ENCODE measurements at places on chromosomes 3 and 15.

GRCh38 chr3:15500107-15500724, 21.3 kb downstream of the COLQ start:
- peak; percentile 48 for DNase-seq

- no peak for DNase-seq
These were observed 4.6 kb downstream of the ACSBG1 start for GRCh38 chr15:78229431-78230406.

- peak; percentile 24 for DNase-seq
These were observed 1.9 kb upstream of the ADPGK start for GRCh38 chr15:72785432-72785831.

DNA sequence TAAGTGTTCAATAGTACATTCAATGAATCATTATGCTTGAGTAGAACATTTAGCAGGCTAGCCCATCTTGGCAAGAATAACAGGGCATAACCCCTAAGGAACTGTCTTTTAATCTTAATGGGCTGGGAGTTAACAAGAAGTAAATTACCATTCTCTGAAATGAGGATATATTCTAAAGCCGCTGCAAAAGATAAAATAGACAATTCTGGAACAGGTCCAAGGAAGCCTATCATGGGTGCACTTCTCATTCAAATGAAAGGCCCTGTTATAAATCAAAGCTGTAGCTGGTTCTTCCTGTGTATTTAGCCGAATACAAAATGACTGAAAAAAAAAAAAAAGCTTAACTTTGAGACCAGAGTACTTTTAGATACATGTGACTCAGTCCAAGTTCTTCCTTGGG, 15.6 kb downstream of the MTHFS start:
- no peak for DNase-seq

DNA sequence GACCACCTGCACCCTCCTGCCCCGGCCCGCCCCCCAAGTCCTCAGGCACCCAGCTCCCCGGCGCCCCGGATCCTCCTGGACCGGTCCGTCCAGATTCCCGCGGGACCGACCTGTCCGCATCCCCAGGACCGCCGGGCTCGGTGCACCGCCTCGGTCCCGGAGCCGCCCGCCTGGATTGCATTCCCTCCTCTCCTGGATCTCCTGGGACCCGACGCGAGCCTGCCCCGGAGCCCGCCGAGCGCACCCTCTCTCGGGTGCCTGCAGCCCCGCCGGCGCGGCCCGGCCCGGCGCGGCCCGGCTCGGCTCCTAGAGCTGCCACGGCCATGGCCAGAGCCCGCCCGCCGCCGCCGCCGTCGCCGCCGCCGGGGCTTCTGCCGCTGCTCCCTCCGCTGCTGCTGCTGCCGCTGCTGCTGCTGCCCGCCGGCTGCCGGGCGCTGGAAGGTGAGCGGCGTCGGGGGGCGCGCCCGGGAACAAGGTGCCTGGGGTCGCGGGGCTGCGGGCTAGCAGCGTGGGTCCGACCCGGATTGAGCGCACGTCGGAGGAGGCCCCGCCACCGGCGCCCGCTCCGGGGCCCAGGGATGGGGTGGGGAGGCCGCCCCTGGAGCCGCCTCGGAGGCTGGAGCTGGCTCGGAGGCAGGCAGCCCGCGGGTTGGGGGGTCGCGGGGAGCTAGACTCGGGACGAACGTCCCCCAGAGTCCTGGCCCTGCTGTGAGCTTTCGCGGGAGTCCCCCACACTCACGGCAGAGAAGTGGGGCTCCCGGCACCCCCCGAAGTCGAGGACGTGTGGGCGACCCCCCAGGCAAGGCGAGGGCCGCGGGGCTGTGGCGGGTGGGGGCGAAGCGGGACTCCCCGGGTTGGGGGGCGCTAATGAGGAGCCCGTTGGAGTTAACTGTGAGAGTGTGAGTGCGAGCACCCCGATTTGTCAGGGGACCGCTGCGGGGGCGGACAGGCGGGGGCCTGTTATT, 610 bp downstream of the EPHB3 start:
- peak; percentile 59 for DNase-seq

DNA sequence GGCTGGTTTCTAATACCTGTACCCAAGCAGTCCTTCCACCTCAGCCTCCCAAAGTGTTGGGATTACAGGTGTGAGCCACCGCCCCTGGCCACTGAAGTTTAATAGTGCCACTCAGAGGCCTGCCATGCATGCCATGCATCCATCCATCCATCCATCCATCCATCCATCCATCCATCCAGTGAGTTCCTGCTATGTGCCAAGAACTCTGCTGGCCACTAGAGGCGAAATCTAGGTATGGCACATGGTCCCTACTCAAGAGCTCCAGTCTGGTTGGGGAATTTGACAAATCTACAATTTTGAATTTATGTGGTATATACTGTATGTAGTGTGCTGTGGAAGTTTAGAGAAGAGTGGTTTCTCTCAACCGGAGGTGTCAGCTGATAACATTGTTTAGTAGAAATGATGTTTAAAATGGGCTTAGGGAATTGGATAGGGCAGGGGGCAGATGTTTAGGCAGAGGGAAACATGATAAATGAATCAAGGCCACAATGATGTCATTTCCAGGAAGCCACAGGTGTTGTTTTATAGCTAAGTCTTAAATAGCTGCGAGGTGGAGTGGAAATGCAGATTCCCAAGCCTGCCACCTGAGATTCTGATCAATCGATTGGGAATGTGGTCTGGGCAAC, 384.4 kb upstream of the C2CD4B start:
- no peak for DNase-seq

- peak; percentile 84 for DNase-seq
These were observed 47.3 kb downstream of the ITGA11 start for GRCh38 chr15:68384451-68385239.

DNA sequence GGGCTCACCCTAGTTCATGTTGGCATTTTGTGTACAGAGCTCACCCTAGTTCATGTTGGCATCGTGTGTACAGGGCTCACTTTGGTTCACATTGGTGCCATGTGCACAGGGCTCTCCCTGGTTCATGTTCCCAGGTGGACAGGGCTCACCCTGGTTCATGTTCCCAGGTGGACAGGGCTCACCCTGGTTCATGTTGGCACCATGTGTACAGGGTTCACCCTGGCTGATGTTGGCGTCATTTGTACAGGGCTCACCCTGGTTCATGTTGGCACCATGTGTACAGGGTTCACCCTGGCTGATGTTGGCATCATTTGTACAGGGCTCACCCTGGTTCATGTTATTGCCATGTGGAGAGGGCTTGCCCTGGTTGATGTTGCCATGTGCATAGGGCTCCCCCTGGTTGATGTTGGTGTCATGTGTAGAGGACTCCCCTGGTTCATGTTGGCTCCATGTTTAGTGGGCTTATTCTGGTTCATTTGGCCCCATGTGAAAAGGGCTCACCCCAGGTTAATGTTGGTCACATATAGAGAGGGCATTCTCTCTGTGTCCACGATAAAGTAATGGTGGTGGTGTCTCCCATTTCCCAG, 31.7 kb upstream of the NR2C2 start:
- no peak for DNase-seq

GRCh38 chr15:66123799-66124198, 129.8 kb downstream of the MEGF11 start:
- no peak for DNase-seq

GRCh38 chr15:96285729-96286254, 44.7 kb upstream of the NR2F2 start:
- DNase-seq: no peak

GRCh38 chr3:166425021-166425420, 587.8 kb upstream of the BCHE start:
- DNase-seq: no peak

DNA sequence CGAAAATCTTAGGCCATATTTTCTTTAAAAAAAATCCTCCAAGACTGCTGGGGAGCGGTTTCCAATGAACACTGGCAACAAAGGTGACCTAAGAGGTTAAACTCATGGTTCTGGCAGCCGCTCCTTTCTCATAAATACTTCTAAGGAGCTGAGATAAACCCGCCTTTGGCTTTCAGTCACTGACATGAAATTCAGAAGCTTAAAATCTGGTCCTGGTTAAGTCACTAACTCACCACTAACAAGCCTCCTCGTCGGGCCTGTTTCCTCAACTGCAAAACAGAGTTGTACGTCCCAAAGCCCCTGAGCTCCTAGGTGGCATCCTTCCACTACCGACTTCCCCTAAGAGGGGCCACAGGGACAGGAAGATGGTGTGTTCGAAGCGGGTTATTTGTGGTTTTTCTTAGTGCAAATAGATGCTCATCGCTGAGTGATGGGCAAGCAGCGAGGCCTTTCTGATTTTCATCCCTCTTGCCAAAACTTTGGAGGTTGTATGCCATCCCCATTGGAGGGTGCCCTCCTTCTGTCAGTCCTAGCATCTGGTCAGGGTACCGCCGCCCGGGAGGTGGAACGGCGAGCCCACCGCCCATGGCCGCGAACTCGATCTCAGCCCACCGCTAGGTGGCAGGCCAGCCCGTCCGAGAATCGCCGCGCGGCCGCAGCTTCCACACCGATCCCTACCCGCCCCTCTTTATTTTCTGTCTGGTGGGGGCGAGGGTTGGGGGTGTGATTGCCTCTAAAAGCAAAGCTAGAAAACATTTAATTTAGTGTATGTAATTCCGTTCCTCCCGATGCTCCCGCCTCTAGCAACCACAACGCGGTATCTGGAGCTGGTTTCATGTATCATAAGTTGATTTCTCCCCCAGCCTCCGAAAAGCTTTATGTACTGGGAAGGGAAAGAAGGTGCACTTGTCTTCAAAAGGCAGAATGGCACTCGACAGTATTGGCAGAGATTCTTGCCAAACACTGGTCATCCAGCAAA, 4.6 kb downstream of the BCL6 start:
- peak; percentile 72 for DNase-seq

DNA sequence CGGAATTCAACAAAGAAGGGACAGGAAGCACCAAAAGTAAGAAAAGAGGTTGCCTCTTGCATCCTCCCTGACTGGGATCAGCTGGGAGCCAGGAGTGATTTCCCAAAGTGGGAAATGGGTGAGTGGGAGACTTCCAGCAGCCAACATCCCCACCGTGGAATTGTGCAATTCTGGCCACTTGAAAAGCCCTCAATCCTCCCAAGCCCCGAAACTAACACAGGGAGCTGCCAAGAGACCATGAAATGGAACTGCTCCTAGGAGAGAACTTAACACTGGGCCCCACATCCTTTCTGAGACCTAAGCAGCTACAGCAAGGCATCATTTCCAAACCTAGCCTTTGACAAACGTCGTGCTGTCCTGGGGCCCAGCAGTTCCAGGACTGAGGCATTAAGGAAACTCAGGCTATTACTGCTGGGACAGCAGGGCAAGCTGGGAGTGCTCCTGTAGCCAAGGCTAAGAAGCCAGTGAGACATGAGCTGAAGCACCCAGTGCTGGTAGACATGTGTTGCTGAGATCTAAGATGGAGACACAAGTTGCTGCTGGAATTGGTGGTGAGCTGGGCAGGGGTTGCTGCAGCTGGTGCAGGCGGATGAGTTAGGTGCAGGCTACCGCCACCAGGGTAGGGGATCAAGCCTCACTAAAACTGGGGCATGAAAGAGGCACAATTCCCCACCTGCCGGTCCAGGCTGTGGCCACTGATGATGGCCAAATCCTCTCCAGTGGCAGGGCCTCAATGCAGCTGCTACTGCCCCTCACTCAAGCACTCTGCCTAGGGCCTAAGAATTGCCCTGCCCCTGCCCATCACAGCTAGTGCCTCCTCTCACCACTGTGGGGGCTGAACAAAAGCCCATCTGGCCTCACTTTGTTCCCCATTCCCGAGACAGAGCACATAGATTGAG, 43.9 kb downstream of the ALDH1A2 start:
- DNase-seq: no peak

DNA sequence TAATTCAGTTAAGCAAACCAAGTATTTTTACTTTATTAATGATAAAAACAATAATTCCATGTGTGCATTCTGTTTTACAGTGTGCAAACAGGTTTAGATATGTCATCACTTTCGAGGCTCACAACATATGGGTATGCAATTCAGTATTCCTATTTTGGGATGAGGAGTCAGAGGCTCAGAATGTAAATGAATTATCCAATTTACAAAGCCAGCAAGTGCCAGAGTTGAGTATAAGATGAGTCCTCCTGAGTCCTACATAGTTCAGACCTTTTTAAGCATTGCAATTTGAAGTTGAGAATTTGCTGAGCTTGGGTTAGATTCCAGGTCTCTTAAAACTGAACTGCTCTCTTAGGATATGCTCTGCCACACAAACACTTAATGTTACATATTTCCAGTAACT, 424.2 kb upstream of the ROBO2 start:
- no peak for DNase-seq

Data from GM03348 (cell line).